Right lung (tissue), 10 donors: ENCODE measurements at places on chromosomes 16 and 17. TPM values are rescaled to one million over a fixed set of nuclear protein-coding genes. Genes with fewer than 3 reads are reported as not detected.

DNA sequence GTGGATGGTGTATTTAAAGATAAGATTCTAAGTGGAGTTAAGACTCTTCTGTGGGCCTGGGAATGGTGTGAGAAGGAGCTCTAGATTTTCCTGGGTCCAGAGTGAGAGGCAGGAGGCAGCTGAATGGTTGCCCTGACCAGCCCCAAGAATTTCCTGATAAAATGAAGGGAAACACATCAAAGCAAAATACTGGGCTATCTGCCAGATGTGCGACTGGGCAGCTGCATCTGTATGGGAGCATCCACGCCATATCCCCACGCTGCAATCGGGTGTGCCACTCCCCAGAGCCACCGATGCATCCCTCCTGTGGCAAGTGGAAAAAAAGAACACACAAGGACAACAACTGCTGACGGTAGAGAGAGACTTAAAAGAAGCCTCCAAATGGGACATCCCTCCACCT is 84.3 kb upstream of the COX10 start:
- DNase-seq = no peak

DNA sequence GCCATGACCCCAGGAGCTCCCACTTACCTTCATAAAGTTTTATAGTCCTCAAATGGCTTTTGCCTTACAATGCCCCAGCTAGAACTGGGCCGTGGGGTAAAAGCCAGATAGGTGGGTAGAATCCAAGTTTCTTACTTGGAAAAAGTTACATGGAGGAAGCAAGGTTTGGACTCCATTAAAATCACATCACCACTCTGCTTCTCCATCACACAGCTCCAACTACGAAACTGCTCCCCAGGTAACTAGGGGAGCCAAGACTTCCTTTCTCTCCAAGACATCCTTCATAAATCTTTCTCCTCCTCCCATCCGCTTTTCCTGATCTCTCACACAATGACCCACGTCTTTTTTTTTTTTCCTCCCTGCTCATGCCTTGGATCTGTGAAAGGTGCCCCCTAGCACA is 130.8 kb upstream of the RCVRN start:
- no peak for DNase-seq

GRCh38 chr17:10579270-10579669 is 29.8 kb upstream of the MYH2 start:
- DNase-seq = no peak

The PRDM7 gene
- 0.68 TPM for polyA plus RNA-seq

The GGT6 gene
- 3.9 TPM for polyA plus RNA-seq

The DLX4 gene
- polyA plus RNA-seq = 2.0 TPM
